ENCODE measurements at places on chromosomes 7 and 10.

DNA sequence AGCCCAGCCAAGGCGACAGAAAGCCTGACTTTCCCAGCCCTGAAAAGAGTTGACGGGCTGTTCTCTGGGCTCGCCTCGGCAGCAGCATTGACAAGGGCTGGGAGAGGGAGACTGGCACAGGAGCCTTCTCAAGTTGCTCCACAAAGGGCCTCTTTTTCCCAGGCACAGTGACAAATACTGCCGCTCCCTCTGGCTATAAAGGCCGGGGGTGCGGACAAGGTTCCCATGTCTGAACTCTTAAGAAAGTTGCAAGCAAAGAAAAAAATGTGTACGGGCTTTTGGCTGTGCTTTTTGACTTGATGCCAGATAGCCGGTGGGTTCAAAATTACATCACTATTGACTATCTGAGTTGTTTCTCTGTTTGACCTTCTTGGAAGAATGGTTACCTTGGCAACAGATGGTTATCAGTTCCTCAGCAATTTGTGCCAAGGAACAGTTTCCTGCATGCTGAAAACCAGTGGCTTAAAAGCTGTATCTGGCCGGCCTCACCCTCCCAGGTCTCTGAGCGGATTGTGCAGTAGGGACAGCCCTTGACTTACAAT, 115.9 kb upstream of the EEPD1 start:
- no peak for DNase-seq

- DNase-seq, result no peak
These were observed 87.5 kb upstream of the NRP1 start for GRCh38 chr10:33421789-33422462.

DNA sequence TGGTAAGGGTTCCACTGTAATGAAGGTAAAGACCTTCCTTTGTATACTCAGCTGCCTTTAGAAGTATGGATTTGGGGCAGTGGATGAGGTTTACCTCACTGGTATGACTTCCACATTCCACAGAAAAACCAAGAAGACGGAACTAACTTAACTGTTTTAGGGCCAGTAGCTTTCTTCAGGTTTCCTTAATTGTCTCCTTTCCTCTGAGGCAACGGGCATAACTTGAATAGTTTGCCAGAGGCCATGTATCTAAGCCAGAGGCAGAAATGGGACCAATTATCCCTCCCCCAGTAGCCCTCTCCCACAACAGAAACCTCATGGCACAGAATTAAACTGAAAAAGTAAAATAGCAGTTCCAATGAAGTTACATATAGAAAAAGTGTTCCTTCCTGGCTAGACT, 281.7 kb downstream of the PHTF2 start:
- no peak for DNase-seq

DNA sequence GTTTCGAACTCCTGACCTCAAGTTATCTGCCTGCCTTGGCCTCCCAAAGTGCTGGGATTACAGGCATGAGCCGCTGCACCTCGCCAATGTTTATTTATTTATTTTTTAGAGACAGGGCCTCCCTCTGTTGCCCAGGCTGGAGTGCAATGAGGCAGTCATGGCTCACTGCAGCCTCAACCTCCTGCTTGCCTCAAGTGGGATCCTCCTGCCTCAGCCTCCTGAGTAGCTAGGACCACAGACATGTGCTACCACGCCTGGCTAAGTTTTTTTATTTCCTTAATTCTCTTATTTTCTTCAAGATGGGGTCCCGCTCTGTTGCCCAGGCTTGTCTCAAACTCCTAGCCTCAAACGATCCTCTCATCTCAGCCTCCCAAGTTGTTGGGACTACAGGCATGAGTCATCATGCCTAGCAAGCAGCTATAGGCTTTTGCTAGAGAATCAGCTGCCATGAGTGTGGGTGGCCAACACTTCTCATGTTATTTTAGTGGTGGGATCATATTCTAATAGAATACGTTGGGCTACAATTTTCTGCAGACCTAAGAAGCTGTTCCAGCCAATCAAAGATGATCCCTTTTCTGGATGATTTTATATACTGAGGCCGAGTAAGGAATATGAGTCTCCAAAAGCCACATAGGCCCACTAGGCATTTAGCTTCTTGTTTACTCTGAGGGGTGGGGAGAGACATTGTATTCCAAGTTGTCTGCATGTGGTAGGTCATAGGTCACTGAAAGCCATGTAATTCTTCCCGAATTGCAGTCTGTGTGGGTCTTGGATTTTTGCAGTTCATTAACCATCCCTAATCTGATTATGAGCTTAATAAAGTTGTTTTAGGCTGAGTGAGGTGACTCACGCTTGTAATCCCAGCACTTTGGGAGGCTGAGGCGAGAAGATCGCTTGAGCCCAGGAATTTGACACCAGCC, 7.6 kb upstream of the TMEM248 start:
- no peak for DNase-seq

- no peak for DNase-seq
These were observed 90.1 kb upstream of the DNAAF5 start for GRCh38 chr7:636396-636795.

- DNase-seq, result no peak
These were observed 58.8 kb downstream of the LANCL2 start for GRCh38 chr7:55423891-55424290.

GRCh38 chr7:22808140-22808539, 14.5 kb downstream of the TOMM7 start:
- DNase-seq, result no peak

DNA sequence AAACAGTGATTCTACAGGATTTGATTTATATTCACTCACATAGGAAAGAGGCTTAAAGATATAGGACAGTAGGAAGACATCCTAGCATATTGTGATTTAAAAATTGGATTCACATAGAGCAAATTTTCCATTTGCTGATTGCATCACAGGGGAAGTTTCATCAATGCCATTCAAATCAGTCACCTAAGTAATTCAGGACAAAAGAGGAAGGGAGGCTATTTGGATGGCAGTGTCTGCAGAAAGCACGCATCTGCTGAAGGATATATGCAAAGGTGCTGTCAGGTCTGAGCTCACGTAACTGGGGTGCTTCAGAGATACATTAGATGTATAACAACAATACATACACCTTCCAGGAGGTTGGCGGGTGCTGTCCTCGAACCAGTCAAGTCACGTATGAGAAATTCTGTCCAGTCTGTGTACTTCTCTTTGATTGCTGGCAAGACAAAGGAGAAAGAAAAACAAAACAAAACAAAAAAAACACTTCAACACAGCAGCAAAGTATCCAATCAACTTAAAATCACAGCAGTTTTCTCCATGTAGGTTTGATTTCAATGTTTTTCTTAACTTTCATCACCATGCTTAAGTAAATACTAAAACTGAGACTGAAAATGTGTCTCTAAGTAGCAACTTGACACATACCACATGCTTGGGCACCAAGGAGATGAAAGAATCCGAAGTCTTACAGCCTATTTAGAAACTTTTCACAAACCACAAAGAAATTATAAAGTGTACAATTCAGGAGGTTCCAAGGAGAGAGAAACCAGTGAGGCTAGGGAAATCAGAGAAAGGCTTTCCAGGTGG, 125.1 kb downstream of the SFMBT2 start:
- DNase-seq, result no peak

DNA sequence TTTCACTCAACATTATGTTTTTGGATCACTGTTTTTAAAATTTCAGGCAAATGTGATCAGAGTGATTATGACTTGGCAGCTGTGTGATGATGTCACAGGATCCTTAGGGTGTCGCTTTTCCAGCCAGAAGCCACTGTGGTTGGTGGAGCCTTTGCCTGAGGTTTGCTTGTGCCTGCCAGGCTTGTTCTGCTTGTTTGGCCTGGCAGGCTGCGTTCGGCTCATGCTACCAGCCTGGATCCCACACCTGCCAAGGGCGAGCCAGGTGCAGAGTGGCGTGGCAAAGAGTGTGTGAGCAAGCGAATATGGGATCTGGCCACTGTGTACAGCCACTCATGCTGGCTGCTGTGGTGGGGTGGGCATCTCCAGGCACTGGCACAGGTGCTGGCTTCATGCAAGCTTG, 55.7 kb downstream of the ADK start:
- DNase-seq, result no peak

GRCh38 chr10:103768345-103768744, 87.0 kb downstream of the SH3PXD2A start:
- no peak for DNase-seq

GRCh38 chr7:135210888-135211178, 493 bp downstream of the WDR91 start:
- no peak for DNase-seq

DNA sequence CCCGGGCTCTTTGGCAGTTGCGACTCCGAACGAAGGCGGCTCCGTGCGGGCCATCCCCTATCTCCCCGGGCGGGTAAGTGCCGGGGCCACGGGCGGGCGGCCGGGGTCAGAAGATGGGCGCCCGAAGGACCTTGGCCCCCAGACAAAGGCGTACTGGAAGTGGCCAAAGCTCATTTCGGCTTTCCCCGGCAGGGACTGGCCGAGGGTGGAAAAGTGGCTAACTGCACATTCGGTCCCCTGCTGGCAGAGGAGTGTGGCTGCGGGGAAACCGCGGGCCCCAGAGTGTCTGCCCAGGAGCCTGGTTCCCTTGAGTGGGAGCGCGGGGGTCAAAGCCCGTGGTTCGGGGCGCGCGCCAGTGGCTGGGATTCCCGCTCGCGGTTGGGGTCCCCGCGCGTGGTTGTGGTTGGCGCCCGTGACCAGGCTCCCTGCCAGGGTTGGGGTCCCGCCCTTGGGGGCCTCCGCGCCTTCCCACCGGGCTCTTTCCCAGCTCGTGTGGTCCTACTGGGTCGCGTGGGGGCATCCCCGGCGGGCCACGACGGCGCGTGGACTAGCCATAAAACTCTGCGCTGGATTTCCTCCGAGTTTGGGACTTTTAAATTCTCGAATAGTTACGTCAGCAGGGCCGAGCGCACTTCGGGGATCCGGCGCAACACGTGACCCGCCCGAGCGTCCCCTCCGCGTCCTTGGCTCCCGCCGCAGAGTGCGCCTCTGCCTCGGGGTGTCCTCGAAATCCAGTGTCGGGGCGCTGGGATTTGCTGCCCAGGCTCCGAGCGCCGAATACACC, 124.4 kb downstream of the TACC2 start:
- no peak for DNase-seq

DNA sequence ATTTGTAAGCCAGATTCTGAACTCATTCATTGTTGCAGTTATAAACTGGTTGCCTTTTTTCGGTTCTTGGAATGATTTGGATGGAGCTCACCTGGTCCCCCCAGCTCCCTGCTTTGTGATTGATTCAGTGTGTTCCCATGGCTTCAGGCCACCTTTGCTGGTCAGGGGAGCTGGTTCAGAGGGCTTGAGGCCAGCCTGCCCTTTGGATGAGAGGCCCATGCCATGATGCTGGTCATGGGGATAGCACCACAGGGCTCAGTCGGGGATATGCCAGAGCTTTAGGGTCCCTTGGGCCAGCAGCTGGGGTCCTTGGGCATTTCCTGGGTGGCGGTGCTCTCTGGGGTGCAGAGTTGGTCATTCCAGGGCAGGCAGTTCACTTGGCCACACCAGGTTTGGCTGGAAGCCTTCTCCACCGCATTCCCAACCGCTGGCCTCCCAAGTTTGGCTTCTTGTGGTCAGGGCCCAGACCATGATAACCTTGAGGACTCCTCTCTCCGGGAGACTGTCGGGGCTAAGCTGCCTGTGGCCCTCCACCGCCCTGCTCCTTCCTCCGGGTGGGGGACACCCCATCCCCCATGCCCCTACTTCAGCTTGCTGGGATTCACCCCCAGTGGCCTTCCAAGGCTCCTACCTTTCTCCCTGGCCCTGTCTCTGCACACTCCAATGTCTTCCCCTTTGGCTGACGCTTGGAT, 65.1 kb downstream of the MGMT start:
- no peak for DNase-seq

DNA sequence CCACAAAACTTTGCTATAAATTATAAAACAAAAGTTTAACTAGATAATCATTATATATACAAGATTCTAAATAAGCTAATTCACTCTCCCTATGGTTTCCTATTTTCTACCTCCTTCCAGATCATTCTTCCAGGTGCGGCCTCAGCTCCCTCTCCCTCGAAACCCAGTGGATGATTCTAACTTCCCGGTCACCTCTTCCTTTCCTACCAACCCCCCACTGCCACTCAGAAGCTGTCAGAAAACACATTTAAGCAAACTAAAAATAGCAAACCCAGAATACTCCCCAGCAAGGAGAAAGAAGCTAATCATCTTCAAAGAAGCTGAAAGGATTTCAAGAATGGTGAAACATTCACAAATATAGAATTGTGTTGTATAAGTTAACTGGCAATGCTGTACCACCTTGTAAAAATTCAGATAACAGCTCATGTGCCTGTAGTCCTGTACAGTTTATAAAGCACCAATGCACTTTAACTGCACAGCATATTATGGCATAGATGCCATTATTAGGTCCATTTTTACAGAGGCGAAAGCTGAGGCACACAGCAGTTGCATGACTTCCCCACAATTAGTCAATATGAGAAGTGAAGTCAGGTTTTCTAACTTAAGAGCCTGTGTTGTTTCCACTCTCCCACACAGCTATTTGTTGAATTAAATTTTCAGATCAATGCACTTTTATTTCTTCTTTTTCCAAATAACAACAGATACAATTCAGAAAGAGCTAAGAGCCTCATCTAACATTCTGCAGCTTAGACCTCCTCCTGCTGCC, 13.7 kb upstream of the DNTT start:
- no peak for DNase-seq

DNA sequence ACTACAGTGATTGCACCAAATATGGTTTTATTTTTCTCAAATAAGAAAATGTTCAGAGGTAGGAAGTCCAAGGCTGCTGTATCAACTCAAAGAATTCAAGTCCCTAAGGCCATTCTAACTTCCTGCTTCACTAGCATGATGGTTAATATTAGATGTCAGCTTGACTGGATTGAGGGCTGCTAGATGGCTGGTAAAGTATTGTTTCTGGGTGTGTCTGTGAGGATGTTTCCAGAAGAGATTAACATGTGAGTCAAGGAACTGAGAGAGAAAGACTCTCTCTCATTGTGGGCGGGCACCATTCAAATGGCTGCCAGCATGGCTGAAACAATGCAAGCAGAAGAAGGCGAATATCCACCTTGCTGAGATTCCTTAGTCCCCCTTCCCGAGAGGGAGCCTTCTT, 77.4 kb upstream of the NRBF2 start:
- DNase-seq, result no peak

GRCh38 chr7:76280408-76280807, 22.1 kb upstream of the HSPB1 start:
- DNase-seq, result no peak
